ENCODE measurements at places on chromosomes 1 and 21.

- no peak for DNase-seq
These were observed 96.2 kb upstream of the MARK1 start for GRCh38 chr1:220431554-220432239.

DNA sequence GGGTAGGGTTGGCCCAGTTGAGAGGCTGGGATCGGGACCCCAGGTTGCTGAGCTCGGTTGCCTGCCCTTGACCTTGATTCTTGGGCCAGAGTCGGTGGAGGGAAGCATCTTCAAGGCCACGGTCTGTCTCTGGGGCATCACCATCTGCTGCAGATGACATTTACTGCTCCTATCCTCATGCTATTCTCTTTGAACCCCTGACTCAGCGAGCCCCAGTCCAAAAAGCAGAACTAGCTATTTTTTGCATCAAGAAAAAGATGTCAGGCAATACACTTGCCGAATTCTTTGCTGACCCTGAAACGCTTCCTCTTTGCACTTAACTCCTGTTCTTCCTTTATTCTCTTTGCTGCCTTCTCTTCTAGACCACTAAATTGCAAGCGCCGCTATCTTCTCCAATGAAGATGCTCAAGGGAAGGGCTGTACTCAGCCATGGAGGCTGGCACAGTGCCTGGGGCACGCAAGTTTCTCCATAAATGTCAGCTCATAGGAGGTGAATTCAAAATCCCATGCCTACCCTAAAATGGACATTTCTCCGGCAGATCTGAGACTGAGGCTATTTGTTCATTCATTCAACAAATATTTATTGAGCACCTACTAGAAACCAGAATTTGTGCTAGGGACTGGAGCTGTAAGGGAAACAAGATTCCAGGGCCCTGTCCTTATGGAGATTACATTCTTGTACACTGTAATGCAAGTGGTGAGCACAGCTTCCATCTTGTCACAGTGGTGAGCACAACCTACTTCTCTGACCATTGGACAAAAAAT, 20.5 kb upstream of the CAPZB start:
- no peak for DNase-seq

GRCh38 chr1:11691302-11691914, at the start of gene DRAXIN:
Gene DRAXIN, plus strand, starts transcription at chr1:11691710. Its CDS starts 14,549 bp downstream, at chr1:11706259.
- peak; percentile 48 for DNase-seq

- DNase-seq, result no peak
These were observed 18.5 kb downstream of the SON start for GRCh38 chr21:33561373-33561772.

DNA sequence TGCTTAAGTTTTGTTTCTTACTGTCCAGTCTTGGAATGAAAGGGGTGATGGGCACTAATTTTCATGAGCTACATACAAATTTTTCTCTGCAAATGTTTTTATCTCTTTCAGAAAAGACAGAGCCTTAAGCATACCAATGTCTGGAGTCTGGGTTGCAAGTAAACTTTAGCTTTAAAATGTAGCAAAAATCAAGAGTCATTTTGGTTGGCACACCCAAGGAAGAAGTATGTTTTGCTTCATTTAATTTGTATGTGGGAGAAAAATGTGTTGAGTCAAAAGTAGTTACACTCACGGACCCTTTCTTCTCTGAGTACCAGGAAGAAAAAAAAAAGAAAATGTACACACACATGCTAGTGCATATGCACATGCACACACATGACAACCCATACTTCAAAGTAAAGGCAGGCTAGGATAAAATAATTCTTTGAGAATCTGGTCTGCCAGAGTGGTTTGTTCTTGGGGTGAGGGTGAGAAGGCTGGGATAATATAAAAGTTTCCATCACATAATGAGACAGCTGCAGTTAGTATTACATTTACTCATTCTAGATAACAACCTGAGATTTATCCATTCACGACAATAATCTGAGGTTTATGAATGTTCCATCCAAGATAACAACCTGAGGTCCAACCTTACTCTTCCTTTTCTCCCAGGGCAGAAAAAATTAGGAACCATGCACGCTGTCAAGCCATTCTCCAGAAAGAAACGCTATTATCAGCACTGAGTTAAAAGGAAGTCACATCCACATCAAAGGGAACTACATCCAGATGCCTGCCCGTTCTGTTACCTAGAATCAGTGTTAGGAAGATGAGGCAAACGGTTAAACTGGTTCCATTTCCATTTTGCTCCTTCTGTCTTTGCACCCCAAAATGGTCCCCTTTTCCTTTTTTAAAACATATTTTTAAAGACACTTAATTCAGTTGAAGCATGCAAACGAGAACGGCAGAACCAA, 9.3 kb downstream of the DPYD start:
- no peak for DNase-seq

DNA sequence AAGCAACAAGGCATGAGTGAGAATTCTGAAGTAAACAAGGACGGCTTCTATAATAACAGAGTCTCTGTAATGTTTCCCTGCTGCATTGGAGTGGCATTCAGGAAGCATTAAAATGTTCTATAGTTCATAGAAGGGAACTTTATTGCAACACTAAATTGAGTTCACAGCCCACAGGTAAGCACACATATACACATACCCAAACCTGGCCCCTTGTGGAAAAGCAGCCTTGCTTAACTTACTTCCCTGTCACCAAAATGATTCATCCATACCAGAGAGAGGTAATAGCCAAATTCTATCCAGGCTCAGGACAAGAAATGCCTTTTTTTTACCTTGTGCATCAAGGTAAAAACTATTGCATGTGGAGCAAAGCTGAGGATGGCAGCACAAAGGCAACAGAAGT, 241.4 kb downstream of the HHIPL2 start:
- no peak for DNase-seq

DNA sequence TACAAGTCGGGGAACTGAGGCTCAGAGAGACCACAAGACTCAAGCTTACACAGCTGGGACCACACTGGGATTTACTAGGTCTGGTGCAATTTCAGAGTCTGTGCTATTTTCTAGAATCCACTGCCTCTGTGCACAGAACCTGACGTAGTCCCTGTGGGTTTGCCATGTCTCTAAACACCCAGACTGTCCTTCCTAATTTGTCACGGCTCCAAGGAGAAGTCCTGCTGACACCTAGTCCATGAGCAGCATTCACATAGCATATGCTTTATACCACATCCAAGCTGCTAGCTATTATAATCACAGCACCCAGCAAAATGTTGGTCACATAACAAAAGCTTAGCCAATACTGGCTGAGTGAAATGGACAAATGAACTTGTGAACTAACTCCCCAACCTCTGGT, 79.0 kb upstream of the HMGB4 start:
- no peak for DNase-seq

DNA sequence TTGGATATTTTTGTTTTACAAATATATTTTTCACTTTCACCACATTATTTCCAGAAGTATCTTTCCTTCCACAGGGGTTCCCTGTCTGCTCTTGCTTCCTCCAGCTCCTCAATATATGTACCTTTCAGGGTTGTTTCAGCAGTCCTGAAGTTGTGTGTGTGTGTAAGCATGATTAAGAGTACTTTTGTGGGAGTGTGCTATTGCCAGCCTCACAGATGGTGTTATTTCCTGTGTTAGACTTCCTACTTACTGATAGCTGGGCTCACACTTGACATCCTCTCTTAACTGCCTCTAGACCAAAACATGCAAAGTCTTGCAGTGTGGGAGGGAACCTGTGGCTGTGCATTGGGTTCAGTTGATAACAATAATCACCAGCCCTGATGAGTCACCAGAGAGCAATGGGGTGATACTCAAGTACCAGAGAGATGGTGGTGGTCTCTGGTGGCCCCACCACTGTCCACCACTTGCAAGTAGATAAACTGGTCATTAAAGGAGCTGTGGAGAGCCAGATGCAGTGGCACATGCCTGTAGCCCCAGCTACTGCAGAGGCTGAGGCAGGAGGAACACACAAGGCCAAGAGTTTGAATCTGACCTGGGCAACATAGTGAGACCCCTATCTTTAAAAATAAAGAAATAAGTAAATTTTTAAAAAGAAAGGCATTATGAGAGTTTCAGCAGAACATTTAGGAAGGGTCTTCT, 126.7 kb downstream of the NR5A2 start:
- DNase-seq, result no peak

GRCh38 chr1:8348047-8348776, 30.3 kb downstream of the SLC45A1 start:
- no peak for DNase-seq

GRCh38 chr1:171311771-171312558, 2.0 kb upstream of the FMO4 start:
- no peak for DNase-seq

DNA sequence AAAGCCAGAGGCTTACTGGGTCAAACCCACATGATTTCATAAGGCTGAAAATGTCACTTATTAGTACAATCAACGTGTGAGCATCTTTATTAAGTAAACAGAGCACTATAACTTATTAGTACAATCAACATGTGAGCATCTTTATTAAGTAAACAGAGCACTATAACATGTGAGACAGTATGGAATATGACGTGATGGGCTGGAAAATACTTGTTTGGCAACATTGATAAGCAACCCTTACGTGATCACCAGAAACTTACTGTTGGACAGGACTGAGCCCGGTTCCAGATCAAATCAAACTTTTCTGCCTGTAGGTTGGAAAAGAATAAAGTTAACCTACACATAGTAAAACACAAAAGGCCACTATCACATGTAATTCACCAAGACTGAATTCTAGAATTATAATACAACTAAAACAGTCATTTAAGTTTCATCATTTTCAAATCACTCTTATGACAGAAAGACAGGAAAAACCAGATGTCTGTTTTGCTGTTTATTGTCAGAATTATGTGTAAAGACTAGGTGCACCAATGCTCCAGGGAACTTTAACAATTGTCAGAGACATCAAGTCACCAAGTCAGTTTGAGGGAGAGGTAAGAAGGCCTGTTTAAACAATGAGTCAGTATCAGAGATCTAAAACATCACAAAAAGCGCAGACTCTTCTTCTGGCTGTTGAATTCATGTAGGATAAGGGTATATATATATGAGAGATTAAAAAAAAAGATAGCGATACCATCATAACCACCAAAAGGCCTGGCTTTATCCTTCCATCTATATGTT, 15.7 kb downstream of the ATPAF1 start:
- no peak for DNase-seq

DNA sequence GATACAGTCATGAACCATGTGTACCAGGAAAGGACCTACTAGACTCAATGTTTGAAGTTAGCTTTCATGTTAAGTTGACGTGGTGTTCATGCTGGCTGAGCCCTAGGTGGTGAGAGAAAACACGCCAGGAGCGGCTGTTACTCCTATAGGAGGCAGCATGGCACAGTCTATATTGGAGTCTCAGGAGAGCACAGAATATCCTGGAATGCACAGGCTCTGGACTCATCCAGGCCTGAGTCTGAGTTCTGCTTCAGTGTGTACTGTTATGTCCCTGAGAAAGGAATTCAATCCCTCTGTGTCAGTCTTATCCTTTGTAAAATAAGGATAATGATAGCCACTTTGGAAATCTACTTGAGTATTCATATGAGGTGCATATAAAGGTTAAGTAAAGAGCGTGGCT, 41.2 kb downstream of the DPT start:
- DNase-seq, result no peak

- no peak for DNase-seq
These were observed 35.9 kb upstream of the CAMK1G start for GRCh38 chr1:209547626-209548025.

- no peak for DNase-seq
These were observed 735 bp upstream of the HES3 start for GRCh38 chr1:6243053-6243834.

DNA sequence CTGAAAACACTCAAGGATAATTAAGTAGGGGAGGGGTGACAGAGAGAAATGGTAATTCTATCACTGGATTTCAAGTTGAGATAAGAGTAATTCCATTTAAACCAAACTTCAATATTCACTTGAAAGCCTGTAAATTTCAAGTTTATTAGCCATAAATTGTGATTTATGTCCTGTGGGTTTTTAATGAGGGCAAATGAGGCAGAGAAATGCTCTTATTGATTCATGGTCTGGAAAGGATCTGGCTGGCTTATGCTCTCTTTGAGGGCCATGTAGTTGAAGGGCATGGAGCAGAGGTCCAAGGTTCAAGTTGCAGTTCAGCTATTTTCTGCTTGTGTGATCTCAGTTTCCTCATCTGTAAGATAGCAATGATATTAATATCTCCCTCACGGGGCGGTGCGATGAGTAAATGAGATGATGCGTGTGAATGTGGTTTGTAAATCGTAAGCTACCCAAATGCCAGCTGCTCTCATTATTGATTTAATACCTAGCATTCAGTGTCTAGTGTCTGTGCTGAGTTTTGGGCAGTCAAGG, 12.3 kb downstream of the OLFML3 start:
- DNase-seq, result no peak

DNA sequence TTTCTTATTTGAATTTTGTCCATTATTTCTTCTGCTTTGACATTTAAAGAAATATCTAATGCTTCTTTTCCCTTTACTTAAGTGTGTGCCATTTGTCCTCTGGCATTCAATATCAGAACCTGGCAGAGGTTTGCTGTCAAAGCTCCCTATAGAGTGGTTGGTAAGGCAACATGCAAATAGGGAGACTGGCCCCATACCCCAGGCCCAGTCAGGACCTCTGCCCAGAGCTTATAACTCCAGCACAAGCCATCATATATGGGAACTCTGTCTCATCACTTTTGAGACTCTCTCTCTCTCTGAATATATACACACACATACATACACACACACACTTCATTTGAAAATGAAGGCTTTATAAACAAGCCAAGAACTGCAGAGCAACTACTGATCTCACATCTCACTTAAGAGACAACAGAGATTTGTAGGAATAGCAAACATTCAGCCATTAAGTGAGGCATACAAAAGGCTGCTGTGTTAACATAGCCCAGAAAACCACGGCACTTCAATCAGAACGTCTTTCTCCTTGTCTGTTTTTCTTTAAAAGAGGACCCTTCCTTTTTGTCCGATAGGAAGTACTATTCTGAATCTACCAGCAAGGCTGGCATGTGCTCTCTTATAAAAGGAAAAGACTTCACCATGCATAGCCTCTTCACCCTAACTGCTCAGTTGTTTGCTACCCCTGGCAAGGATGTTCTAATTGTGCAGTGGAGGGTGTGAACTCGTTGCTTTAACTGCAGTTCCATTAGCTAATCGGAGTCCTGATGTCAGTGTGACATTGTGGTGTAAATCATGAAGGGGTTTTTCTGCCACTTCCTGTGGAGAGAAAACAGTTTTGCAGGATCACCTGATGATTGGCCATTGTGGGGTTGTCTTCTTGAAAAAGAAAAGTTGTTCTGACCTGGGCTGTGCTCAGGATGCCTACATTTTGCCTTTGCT, 101.7 kb downstream of the NR5A2 start:
- no peak for DNase-seq

- DNase-seq, result no peak
These were observed 64.1 kb upstream of the WDR26 start for GRCh38 chr1:224498574-224499170.

- DNase-seq, result no peak
These were observed 1004.2 kb downstream of the TTLL7 start for GRCh38 chr1:82994616-82995263.

All from amygdala (tissue), 56 donors.